Activated B cell treated with CpG ODN at 0.5 μM for 24 hours (primary cell): ENCODE measurements at places on chromosomes 3 and 15. TPM values are rescaled to one million over a fixed set of nuclear protein-coding genes. Genes with fewer than 3 reads are reported as not detected.

PIK3R4 gene
- total RNA-seq = 22.1 and 32.4 TPM in 2 replicates

POPDC2 gene
- 5.5 and 6.7 TPM in 2 replicates for total RNA-seq

ROBO2 gene
- total RNA-seq = not detected in 2 replicates

SHQ1 gene
- 21.2 and 25.3 TPM in 2 replicates for total RNA-seq

TTLL13 gene
- total RNA-seq = 0.49 and 2.2 TPM in 2 replicates

PIF1 gene
- total RNA-seq = 3.3 and 5.5 TPM in 2 replicates

FBXO40 gene
- total RNA-seq = not detected in 2 replicates

GCSAM gene
- 16.0 and 17.3 TPM in 2 replicates for total RNA-seq

RTP1 gene
- total RNA-seq = not detected in 2 replicates

SLC9C1 gene
- 0.24 and 0.58 TPM in 2 replicates for total RNA-seq

AKAP13 gene
- total RNA-seq = 254 and 290 TPM in 2 replicates

ZNF660 gene
- total RNA-seq = 4.8 and 5.2 TPM in 2 replicates

SERPINI1 gene
- 1.8 and 1.9 TPM in 2 replicates for total RNA-seq

BLM gene
- 18.2 and 23.4 TPM in 2 replicates for total RNA-seq

ANKUB1 gene
- not detected in 2 replicates for total RNA-seq

DPP8 gene
- total RNA-seq = 43.0 and 52.2 TPM in 2 replicates

ADGRG7 gene
- not detected in 2 replicates for total RNA-seq

ZNF80 gene
- 0.53 and 0.66 TPM in 2 replicates for total RNA-seq

CCDC9B gene
- total RNA-seq = 0.91 and 2.1 TPM in 2 replicates

LRRK1 gene
- 35.9 and 43.5 TPM in 2 replicates for total RNA-seq

EPHA3 gene
- total RNA-seq = not detected in 2 replicates

MESP2 gene
- 0.40 TPM in 1 of 2 replicates, not detected in the other for total RNA-seq

FBLN2 gene
- total RNA-seq = 1.3 and 1.6 TPM in 2 replicates

SLC22A14 gene
- 0.16 TPM in 1 of 2 replicates, not detected in the other for total RNA-seq

PLSCR4 gene
- not detected in 2 replicates for total RNA-seq

GNL3 gene
- total RNA-seq = 137 and 145 TPM in 2 replicates
